ENCODE measurements at places on chromosomes 5 and 9.

- no peak for DNase-seq
Observed at GRCh38 chr9:95224376-95225019, 93.0 kb downstream of the FANCC start.

DNA sequence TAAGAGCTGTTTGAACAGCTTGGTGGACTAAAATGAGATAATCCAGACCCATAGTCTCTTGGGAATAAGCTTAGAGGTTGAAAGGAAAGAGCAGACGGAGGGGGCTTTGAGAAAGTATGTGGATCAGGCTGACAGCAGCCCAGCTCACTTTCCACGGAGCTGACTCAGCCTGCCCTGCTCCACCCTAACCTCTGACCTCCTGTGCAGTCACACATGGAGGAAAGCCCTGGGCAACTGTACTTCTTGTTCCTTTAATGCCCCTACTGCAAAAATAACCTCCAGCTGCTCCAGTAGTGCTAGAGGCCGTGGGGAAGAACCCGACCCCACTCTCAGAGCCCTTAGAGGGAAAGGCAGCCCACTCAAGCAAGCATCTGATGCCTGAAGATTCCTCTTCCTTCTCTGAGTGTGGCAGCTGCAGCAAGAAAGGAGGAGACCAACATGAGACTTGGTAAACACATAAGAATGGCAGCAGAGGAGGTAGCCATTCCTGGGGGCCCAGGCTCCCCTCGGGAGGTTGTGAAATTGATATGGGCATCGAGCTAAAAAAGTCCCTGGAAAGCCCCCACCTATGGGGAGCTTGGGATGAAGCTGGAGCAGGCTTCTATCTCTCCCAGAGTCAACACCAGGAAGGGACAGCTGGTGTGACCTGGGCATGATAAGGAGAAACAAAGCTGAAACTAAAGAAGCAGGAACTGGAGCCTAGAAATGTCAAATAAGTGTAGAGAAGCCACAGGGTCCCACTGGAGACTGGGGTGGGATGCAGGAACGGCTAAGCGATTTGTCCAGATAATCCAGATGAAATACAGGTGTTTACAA is 204.3 kb downstream of the PIK3R1 start:
- no peak for DNase-seq

- DNase-seq, result no peak
Observed at GRCh38 chr9:127981559-127982121, 851 bp upstream of the EEIG1 start.

GRCh38 chr9:70044490-70045307 is 1.1 kb downstream of the MAMDC2 start:
- peak; percentile 16 for DNase-seq

- no peak for DNase-seq
Observed at GRCh38 chr9:13332571-13332970, 53.1 kb upstream of the MPDZ start.

GRCh38 chr5:73061593-73061992 is 58.8 kb upstream of the TMEM171 start:
- DNase-seq, result no peak

DNA sequence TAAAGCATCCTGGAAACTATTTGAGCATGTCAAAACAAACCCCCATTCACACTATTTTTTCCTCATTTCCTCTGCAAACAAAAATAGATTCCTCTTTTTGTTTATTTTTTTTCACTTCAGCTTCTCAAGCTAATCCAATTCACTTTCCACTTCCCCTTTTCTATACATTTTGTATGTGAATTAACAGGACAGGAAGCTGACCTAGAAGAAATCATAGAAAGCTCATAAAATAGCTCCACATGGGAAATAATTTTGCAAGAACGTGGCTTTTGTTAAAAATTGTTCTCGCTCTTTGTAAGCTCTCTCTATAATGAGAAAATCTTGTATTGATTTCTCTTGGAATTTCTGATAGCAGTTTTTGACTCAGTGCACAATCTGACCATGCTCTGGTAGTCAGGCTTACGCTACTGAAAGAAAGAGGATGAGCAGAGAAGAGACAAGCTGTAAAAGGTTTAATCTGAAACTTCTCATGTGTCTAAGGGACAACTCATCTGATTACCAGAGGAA is 215.8 kb downstream of the ADAMTS12 start:
- DNase-seq, result no peak

DNA sequence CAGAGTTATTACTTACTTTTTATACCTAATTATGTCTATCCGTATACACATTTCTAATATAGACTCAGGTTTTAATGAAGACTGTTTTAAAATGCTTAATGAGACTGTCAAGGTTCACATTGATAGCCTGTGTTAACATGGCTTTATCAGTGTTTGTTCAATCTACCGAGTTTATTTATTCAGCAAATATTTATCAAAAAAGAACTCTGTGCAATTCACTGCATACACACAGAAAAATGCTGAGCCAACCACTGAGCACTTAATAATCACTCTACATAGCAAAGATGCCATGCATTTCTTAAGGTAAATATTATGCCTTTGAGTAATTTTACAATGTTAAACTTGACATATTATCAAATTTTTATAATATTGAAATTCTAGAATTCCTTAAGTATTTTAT is 428.2 kb downstream of the ANXA1 start:
- DNase-seq, result no peak

GRCh38 chr9:107751567-107752210 is 262.1 kb upstream of the KLF4 start:
- DNase-seq, result peak; percentile 63

- DNase-seq, result no peak
Observed at GRCh38 chr9:129384491-129385210, 206.6 kb upstream of the IER5L start.

- no peak for DNase-seq
Observed at GRCh38 chr9:91416096-91416712, 7.4 kb downstream of the NFIL3 start.

DNA sequence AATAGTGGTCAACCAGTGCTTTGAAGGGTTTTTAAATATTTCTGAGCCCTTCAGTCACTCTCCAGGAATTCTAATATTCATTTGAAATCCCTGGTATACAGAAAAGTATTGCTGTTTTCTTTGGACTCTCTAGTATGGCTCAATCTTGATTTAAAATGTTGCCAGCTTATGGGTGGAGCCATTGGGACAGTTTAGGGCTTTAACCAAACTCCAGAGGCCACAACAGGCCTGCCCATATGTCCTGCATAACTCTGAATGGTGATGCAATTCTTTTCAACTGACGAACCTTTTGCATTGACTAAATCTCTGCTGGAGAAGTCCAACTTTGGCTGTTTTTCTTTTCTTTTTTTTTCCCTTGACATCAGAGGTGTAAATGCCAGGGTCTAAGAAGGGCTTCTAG is 10.3 kb upstream of the ANKHD1 start:
- no peak for DNase-seq

- DNase-seq, result no peak
Observed at GRCh38 chr5:107422494-107422893, 248.2 kb downstream of the EFNA5 start.

DNA sequence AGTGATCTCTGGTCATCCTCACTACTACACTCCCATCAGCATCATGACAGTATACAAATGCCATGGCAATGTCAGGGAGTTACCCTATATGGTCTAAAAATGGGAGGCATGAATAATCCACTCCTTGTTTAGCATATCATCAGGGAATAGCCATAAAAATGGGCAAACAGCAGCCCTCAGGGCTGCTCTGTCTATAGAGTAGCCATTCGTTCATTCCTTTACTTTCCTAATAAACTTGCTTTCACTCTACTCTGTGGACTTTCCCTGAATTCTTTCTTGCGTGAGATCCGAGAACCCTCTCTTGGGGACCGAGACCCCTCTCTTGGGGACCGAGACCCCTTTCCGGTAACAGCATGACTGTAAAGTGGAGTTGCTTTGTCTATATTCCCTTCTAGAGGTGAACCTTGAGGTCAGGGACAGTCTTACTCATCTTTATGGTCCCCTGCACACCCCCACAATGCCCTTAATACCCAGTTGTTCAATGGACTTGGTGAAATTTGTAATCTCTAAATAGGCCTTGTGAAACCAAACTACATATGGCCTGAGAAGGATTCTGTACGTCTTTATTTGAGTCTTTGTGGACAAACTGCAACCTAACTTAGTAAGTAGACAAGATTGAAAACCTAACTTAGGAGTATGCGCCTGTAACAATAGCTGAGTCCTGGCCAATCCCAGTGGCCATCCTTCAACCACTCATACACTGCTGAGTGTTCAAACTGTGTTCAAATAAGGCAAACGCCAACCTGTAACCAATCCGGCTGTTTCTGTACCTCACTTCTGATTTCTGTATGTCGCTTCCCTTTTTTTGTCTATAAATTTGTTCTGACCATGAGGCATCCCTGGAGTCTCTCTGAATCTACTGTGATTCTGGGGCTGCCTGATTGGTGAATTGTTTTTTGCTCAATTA is 32.3 kb upstream of the UBTD2 start:
- DNase-seq, result no peak

GRCh38 chr5:95973793-95974325 is 12.2 kb upstream of the ELL2 start:
- DNase-seq, result no peak

DNA sequence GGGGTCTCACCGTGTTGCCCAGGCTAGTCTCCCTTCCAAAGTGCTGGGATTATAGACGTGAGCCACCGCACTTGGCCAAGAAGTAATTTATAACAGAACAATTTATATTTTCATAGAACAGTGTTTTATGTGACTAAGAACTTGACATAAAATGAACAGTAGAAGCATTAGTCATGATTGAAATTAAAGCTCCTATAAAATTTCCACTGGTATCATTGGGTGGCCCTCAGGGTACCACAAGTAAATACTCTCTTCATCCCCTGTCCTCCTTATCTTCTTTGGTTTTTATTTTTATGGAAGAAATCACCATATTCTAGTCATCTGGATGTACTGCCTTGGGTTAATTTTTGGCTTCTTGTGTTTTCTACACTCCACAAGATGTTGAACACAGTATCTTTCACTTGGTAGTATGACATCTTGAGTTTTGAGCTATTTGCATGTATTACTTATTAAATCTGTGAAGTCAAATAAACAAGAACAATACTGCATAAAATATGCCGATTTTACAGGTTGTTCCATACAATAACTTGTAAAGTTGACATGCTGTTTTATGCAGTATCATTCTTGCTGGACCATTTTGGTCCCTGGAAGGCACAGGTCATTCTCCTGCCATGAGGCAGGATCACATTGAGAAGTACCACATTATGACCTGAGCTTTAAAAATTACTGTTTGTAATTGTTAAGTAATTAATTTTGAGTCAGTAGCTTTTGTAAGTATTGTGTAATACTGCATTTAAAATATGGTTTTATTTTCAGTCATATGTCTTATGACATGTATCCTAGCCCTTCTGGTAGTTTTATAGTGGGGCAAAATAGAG is 24.4 kb downstream of the LMNB1 start:
- no peak for DNase-seq

- DNase-seq, result no peak
Observed at GRCh38 chr5:163387589-163388343, 49.6 kb upstream of the CCNG1 start.

GRCh38 chr9:22389271-22389670 is 57.4 kb upstream of the DMRTA1 start:
- no peak for DNase-seq

- no peak for DNase-seq
Observed at GRCh38 chr5:74063821-74064220, 437.8 kb downstream of the ARHGEF28 start.

GRCh38 chr9:71781391-71781790 is 13.1 kb upstream of the CEMIP2 start:
- DNase-seq, result no peak

DNA sequence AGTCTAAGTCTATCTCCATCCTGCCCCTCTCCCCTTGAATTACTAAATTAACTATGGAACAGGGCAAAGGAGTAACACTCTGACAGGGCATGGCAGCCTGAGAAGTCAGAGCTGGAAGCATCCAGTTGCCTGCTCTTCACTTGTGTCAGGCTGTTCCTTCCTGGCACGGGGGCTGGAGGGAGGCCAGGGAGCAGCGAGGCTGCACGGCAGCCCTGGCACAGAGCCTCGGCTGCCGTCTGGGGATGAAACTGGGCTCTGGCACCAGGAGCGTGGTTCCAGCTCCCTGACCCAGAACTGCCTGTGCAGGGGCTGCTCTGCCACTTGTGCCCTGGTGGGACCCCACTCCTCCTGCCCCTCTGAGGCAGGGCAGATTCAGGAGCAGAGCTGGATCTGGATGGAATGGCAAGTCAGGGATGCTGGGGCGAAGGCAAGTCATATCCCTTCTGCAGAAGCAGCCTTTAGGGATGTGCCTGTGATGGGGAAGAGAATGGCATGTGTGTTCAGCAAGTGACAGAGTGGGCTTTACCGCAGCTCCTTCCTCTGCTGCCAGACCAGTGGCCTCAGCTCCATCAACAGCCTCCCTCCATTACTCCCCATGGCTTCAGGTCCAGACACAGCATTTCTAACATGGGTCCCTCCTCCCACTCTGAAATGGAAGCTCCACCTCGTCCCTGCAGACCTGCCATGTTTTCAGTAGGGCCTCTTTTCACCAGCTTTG is 42.2 kb upstream of the PDE8B start:
- no peak for DNase-seq

GRCh38 chr5:179209359-179210150 is 135.7 kb downstream of the ADAMTS2 start:
- peak; percentile 11 for DNase-seq

- no peak for DNase-seq
Observed at GRCh38 chr5:143126174-143127019, 277.1 kb downstream of the NR3C1 start.

DNA sequence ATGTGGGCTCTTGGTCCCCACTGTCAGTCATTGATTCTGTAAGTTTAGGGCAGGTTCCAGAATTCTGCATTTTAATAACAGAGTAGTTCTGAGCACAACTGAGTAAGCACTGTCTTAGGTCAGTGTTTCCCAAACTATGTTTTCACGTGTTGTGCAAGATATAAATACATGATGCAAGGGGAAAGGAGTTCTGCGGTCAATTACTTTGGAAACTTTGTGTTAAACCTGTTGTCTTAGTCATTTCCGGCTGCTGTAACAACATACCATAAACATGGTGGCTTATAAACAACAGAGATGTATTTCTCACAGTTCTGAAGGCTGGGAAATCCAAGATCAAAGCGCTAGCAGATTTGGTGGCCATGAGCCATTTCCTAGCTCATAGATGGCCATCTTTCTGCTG is 69.8 kb downstream of the EQTN start:
- no peak for DNase-seq

DNA sequence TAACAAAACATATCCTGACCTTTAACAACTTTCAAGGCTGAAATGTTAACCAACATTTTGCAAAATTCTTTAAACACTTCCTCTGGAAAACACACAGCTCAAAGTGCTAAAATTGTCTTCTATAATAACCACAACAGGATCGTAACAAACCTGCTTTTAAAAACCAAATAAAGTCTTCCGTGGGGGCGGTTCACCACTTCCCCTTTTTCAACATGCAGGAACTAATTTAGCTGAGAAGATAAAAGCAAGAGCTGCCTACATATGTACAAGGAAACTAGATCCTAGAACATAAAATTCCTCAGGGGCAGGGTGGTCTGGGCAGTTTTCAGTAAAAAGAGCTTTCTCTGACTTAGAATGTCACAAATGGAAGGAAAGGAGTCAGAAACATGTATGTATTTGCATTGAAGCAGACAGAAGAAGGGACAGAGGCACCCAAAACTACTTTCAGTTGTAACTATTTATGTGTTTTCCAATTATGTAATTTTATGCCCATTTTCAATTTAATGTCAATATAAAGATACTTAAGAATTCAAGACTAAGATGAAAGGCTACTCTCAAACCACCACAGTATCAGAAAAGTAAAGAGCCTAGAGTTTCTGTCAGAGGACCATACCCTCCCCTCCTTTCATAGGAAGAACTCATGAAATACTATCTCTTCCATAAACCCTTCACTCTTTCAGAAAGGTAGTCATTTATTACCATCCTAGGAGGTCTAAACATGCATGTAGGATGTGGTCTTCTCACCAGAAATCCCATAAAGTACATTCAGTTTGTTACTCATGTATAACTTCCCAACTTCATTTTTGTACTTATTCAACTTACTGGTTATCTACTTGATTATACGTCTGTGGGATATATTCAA is 185.9 kb upstream of the RASA1 start:
- no peak for DNase-seq
